ENCODE measurements at places on chromosomes 5 and 9.

- no peak for DNase-seq
These were observed 15.8 kb upstream of the SLC35D2 start for GRCh38 chr9:96399325-96399633.

GRCh38 chr9:107674721-107675277 lies 185.2 kb upstream of the KLF4 start:
- DNase-seq = no peak

DNA sequence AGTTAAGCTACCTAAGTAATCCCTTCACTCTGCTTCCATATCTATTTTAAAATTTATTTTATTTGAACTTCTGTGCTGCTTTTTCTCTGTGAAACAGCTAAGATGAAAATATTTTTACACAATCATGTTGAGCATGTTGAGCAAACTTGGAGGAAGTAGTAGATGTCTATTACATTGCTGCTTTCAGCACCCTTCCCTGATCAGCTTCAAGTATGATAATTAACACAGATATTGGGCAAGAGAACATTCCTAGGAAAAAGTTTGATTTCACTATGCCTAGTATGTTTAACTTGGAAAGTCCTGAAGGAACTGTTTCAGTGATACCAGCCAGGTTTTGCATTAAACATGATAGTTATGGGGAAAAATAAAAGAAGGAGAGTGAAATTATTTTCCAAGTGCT lies 283.6 kb downstream of the ELAVL2 start:
- DNase-seq = no peak

DNA sequence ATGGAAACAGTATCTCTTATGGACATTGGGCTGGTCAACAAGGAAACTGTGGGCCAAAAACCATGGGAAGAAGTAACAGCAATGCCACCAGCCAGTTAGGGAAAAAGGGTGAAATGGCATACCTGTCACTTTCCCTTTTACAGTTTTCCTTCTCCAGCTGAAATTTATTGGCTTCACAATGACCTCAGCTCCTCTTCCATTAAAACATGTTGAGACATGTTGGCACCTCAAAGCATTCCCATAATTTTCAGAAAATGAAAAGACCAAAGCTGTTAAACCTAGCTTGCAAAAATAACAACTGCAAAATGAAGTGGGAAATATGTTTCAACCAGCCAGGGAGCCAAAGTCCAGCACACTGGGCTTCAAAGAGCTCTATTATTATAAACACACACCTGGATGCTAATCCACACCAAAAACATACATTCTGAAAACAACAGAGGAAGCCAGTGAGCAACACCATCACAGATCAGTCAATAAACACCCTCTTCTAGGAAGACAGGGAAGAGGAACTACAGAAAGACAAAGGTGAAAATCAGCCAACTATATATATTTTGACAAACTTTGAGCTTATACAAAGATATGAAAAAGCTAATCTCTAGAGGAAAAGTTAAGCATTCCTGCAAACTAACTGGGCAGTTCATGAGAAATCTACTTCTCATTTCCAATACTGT lies 78.4 kb upstream of the PTGER4 start:
- DNase-seq = no peak

GRCh38 chr5:164181604-164182003 lies 676.2 kb downstream of the MAT2B start:
- DNase-seq = no peak

- DNase-seq = no peak
These were observed 57.6 kb upstream of the SH3PXD2B start for GRCh38 chr5:172511952-172512351.

DNA sequence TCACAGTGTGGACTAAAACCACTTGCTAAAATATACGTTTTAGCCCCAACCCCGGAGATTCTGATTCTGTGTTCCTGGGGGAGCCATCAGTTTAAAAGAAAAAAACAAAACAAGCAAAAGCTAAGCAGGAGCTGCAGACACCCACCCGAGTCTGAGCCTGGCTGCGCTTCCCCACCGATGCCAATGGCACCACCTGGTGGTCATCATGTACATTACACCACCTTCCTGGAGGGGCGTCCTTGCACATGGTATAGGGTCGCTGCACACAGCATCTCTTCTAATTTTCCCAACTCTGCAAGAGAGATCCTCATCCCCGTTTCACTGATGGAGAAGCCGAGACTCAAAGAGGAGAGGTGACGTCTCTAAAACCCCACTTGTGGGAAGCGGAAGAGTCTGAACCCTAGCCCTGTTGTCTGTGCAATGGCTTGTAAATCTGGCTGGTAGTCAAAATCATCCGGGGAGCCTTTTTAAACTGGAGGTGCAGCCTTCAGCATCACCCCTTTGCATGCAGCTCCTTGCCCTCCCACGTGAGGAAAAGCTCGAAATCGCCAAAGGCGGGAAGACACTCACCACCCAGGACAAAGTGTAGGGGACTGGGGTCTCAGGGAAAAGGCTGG lies 23.1 kb upstream of the CNOT6 start:
- peak; percentile 37 for DNase-seq

DNA sequence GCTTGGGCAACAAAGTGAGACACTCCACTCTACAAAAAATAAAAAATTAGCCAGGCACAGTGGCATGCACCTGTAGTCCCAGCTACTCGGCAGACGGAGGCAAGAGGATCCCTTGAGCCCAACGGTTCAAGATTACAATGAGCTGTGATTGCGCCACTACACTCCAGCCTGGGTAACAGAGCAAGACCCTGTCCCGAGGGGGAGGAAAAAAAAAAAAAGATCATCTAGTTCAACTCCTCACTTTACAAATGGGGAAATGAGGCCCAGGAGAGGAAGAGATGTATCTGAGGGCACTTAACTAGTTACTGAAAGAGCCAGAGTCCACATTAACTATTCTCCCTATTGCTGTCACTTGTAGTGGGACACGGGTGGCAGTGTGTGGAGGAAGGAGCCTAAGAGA lies 13.8 kb downstream of the PDCL start:
- DNase-seq = no peak

- no peak for DNase-seq
These were observed 341.0 kb upstream of the PANK3 start for GRCh38 chr5:168920019-168920810.

DNA sequence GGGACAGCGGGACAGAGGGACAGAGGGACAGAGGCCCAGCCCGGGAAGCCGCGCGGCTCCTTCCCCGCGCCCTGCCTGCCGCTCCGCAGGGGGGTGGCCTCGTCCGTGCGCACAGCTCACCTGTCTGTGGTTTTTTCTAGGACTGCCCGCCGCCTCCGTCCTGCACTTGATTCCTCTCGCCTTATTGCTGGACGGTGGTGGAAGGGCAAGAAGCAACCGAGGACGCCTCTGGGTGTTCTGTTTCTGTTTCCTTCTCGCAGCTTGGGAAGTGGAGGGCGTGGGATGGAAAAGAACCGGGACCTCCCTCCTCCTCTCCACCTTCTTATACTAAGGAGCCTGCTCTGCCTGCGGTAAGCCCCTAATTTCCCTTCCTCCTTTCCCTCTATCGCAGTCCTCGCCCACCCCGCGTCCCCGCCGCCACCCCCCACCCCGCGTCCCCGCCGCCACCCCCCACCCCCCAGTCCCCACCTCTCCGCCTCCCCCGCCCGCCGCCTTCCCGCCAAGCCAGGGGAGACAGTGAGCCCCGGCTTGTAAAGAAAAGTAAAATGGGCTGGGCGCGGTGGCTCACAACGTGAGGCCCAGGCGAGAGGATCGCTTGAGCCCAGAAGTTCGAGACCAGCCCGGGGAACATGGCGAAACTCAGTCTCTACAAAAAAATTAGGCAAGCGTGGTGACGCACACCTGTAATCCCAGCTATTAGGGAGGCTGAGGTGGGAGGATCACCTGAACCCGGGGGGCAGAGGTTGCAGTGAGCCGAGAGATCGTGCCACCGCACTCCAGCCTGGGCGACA lies 9.6 kb upstream of the FLT4 start:
- no peak for DNase-seq

- DNase-seq = no peak
These were observed 636.2 kb upstream of the ST8SIA4 start for GRCh38 chr5:101539315-101539714.

All from T-cell (primary cell).